ENCODE measurements at places on chromosomes 5 and 9. TPM values are rescaled to one million over a fixed set of nuclear protein-coding genes. Genes with fewer than 3 reads are reported as not detected.

- no peak for DNase-seq
Observed at GRCh38 chr9:127154003-127154389, 31.6 kb upstream of the ANGPTL2 start.

GRCh38 chr9:35258660-35259474, 97.1 kb downstream of the UNC13B start:
- DNase-seq = peak; percentile 44

The SLC34A3 gene
- 0.09 TPM for total RNA-seq

GRCh38 chr5:455806-456205, 12.8 kb downstream of the EXOC3 start:
- DNase-seq = no peak

The NUTM2F gene
- total RNA-seq = not detected

The AHRR gene
- total RNA-seq = 8.6 TPM

DNA sequence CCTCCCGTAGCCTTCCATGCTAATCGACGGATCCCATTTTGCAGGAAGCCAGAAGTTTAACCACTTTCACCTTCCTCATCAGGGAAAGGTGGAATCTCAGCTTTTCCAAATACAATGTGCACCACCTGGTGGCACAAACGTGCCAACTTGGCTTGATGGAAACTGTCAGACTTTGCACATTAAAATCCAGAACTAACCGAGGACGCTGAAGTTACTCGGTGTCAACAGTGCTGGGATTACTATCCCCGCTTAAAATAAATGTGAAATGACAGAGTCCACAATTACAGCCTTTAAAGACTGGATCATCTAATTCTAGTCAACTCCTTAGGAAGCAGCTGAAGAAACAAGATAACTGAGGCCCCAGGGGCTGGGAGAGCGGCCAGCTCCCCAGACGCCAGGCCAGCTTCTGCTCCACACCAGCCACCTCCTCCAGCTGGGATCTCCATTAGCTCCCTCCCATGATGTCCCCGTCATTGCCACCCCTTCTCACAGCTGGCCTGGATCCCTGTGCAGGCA, 50.1 kb upstream of the RETREG1 start:
- DNase-seq = no peak

GRCh38 chr9:68629042-68629441, 76.0 kb upstream of the PIP5K1B start:
- no peak for DNase-seq

- no peak for DNase-seq
Observed at GRCh38 chr9:100689635-100690034, 111.8 kb downstream of the CAVIN4 start.

- DNase-seq = no peak
Observed at GRCh38 chr9:5743109-5743508, 89.8 kb downstream of the ERMP1 start.

DNA sequence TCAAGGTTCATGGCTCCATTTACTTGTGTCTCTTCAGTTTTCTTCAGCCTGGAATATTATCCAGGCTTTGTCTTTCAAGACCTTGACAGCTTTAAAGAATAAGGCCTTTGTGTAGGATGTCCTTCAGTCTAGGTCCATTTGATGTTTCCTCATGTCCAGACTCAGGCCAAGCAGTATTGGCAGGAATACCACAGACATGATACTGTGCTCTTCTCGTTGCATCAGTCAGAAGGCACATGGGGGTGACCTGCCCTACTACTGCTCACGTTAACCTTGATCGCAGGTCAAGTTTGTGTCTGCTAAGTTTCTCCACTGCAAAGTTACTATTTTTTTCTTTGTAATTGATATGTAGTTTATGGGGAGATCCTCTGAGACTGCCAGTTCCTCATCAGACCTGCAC, 88.2 kb downstream of the ERCC6L2 start:
- DNase-seq = no peak

The C5orf58 gene
- total RNA-seq = not detected

GRCh38 chr9:2816476-2817141, 27.3 kb downstream of the PUM3 start:
- DNase-seq = peak; percentile 97

DNA sequence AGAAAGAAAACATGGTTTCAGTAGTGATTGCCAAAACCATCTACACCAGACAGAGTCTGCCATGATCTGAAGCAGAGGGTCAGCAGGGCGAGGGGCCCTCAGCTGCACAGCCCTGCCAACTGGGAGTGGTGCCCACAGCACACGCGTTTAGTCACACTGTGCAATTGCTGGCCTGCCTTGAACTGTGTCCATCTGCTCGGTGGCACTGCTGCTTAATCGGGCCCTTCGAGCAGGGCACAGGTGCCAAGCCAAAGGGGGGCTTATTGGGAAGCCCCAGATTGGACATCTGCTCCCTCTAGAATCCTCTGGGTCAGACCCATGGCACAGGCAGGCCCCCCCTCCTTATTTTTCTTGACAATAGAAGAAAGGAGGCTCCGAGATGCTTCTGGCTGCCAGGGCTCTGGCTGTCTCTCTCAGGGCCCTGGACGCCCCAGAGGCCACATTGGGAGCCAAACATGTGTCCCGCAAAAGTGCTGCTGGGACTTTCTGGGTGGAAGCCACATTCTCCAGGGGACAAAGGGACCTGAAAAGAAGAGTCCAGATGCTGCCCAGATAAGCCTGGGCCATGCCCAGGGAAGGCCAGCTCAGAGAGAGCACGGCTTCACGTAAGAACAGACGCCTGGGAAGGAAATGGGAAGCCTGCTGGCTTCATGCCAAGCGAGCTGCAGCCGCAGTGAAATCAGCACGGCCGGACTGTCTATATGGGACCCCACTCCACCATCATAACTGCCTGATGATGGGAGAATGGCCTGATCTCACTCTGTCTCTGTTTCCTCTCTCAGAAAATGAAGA, 349.2 kb downstream of the GADD45G start:
- no peak for DNase-seq

DNA sequence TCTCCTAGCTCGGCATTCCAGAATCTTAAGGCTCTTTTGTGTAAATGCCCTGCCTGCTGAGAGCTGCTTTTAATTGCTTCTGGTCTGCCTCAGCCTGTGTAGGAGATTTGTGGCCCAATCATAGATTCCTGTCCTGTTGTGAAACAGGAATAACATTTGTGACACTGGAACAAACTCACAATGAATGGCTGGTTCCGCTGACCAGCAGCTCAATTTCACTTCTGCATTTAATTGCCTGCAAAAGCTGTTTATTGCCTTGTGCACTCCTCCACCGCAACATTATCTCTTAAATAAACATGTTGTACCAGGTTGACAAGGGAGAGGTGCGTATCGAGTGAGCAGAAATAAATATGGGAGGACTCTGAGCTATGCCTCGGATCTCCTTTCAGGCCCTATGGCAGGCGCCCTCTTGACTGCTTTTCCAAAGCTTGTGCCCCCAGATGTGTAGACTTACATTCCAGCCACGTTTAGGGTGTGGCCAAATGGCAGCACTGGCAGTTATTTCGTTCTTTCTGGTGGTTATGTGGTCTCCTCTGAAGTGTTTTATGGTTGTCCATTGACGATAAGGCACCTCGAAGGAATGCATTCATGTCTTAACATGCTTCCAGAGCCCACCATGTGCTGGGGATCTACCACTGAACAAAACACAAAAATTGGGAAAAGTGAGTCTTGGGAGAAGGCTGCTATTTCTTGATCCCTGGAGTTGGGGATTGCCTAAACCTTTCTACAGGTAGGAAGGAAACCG, 58.1 kb downstream of the DMRT1 start:
- DNase-seq = no peak

DNA sequence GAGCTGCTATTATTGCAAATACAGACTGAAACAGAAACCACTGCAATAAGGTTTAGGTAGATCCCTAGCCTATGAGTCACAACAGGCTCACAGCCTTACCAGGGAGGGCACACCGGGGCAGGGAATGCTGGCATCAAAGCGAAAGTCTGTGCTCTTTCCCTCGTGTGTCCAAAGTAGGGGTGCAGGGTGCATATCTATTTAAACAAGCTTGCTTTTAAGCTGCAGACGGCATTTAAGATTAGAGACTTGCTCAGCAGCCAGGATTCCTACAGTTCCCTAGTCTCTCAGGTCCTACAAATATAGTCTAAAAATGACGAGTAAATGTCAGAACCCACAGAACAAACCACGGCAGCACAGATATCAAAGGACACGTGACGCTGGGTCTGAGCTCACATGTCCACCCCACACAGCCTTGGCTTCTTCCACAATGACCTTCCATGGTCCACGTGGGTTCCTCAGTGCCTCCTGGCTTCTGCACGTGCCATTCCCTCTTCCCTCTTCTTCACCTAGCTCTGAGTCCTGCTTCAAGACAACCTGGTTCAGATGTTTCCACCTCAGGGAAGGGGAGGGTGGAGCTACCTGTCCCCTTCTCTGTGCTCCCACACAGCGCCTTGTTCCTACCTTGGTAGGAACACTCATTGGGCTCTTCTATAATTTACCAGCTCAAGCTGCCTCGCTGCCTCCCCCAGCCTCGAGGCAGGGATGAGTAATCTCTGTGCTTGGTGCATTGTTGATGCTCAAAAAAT, 193.2 kb downstream of the MAPKAP1 start:
- peak; percentile 88 for DNase-seq

DNA sequence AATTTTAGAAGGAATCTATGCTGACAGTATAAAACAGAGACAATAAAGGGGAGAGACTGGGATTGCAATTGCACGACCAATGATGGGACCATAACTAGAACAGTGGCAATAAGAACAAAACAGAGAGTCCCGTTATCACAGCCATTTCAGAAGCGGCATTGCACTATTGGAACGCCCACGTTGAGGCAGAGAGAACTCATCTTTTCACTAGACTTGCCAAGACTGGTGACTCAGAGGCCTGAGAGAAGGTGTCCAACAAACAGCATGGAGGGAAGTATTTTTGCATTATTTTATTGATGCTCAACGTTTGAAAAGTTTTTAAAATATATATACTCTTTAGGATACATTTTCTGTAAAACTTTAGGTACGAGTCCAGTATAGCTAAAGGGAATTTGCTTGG, 737.7 kb downstream of the TLE1 start:
- DNase-seq = peak; percentile 49

The PLGRKT gene
- total RNA-seq = 10.6 TPM

DNA sequence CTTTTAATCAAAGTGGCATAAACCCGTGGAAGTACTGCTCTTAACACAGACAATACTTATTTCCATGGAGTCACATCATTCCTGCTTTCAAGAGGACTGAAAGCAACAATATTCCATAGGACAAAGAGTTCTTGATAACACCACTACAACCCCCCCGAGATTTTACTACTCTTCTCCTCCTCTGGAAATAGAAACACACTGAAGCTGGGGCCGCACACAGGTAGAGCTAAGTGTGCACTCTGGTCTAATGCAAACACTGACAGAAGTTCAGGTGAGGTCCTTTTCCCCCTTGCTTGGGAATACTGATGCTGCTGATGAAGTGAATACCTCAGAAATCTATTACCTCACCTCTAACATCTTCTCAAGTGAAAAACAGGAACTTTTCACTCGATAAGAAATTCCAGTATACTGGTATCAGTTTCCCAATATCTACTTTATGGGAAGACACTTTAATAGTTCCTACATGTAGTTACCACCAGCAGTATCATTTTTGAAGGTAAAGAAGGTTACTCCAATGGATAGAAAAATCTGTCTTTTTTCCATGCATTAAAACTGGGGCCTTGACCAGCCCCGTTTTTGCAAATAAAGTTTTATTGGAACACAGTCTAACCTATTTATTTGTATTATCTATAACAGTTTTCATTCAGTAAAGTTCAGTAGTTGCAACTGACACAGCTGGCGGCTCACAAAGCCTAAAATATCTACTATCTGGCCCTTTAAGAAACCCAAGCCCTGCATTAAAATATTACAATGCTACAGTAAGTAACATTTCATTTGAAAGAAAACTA, 50.0 kb downstream of the GOLPH3 start:
- DNase-seq = no peak

DNA sequence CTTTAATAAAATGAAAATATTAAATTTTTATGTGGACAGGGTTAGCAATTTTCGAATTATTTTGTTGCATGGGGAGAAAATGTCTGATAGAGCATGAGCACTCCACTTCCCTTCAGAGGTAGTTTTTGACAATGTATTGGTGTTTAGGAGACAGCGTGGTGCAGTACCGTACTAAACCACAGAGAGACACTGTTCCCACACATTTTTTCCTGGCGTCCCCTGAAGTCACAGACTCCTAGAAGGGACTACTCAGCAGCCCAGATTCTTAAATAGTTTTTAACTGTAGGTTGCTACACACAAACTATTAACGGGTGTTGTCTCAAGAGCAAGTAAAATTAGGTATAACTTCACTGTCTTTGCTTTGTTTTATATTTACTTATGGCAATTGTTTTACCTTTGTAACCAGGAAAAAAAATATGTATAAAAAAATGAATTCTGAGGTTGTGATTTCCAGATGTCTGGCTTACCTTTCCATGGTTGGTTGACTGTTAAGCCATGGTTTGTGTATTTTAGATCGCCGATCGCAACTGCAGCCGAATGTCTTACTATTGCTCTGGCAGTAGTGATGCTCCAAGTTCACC, 171.2 kb downstream of the DOCK8 start:
- DNase-seq = peak; percentile 22

DNA sequence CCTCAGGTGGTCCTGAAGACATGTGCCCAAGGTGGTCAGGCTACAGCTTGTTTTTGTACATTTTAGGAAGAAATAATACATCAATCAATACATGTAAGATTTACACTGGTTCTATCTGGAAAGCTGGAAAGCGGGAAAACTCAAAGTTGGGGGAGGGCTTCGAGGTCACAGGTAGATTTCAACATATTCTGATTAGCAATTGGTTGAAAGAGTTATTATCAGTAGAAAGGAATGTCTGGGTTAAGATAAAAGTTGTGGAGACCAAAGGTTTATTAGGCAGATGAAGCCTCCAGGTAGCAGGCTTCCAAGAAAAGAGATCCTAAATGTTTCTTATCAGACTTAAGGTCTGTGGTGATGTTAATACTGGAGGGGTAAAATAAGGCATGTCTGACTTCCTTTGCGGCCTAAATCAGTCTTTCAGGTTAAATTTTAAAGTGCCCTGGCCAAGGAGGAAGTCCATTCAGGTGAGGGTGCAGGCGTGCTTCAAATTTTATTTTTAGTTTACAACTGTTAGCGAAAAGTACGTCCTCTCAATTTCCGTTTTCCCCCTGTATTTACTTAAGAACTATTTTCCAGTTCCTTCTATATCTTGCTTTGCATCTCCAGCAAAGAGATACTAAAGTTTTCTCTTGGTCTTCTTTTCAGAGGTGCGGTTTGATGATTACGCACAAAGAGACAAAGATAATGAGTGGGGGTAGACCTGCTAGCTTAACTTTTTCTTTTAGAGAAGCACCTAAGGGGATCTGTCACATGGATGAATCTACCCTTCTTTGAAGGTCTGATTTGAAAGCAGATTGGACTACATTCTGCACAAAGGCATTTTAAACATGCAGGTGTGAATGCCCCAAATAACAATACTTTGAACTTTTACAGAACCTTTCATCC, 578.6 kb downstream of the RAB3C start:
- DNase-seq = no peak
